ENCODE measurements at places on chromosomes 6 and 20. TPM values are rescaled to one million over a fixed set of nuclear protein-coding genes. Genes with fewer than 3 reads are reported as not detected.

CCN5 gene
- total RNA-seq, result 15.2 TPM

METTL24 gene
- total RNA-seq, result not detected

LCA5 gene
- total RNA-seq, result 7.0 TPM

HMGCLL1 gene
- not detected for total RNA-seq

ITPR3 gene
- total RNA-seq, result 65.8 TPM

FOXA2 gene
- 28.0 TPM for total RNA-seq

TNFRSF6B gene
- total RNA-seq, result not detected

CRISP1 gene
- not detected for total RNA-seq

OLIG3 gene
- not detected for total RNA-seq

TFAP2C gene
- total RNA-seq, result 2.8 TPM

ZSCAN12 gene
- 3.2 TPM for total RNA-seq

HLA-DRA gene
- total RNA-seq, result 1.7 TPM

GLYATL3 gene
- total RNA-seq, result not detected

SAMD3 gene
- total RNA-seq, result not detected

DAAM2 gene
- not detected for total RNA-seq

NHSL1 gene
- 20.6 TPM for total RNA-seq

TUBE1 gene
- 22.3 TPM for total RNA-seq

COL9A1 gene
- total RNA-seq, result not detected

PNPLA1 gene
- total RNA-seq, result not detected

KCNQ5 gene
- total RNA-seq, result 9.4 TPM

CCR6 gene
- not detected for total RNA-seq

TNXB gene
- 1.8 TPM for total RNA-seq

PNLDC1 gene
- not detected for total RNA-seq

ZNF343 gene
- total RNA-seq, result 13.4 TPM

IRAK1BP1 gene
- total RNA-seq, result 2.2 TPM

NFKBIE gene
- total RNA-seq, result 24.9 TPM

CDKN1A gene
- 46.2 TPM for total RNA-seq

KIAA1586 gene
- 21.2 TPM for total RNA-seq

SLC17A1 gene
- total RNA-seq, result not detected

PTPRK gene
- total RNA-seq, result 61.8 TPM

PRND gene
- not detected for total RNA-seq

OR2J3 gene
- total RNA-seq, result not detected

ANKRD66 gene
- not detected for total RNA-seq

HECA gene
- total RNA-seq, result 3.9 TPM

SLC22A1 gene
- 0.98 TPM for total RNA-seq

DXO gene
- 38.1 TPM for total RNA-seq

SLC2A10 gene
- total RNA-seq, result 1.6 TPM

TMC2 gene
- not detected for total RNA-seq

WFDC10B gene
- total RNA-seq, result not detected

BPIFB1 gene
- total RNA-seq, result 0.10 TPM

NCOA5 gene
- 30.6 TPM for total RNA-seq

MUC22 gene
- total RNA-seq, result not detected

GSTA3 gene
- total RNA-seq, result not detected

CCM2L gene
- total RNA-seq, result 45.4 TPM

SALL4 gene
- 1.6 TPM for total RNA-seq

CUL7 gene
- 32.1 TPM for total RNA-seq

PAK5 gene
- not detected for total RNA-seq

All from Panc1 (cell line).